ENCODE measurements at places on chromosomes 7 and 10.
A peak's percentile ranks its signal among the peaks of the same experiment; 100 is the strongest.

DNA sequence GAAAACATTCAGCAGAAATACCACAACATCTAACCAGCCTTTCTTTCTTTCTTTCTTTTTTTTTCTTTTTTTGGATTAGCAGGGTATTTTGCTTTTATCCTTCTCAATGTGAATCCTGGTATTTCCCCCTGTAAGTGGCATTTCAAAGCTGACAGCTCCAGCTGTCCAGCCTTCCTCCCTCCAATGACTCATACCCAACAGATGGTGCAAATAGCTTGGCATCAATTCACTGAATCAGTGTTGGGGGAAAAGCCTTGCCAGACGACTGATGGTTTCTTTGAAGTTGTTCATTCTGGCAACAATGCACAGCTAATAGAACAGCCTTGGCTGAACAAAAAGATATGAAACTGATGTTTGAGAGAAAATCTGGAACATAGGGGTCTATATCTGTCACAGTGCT is 316.8 kb upstream of the STEAP1 start:
- DNase-seq = peak; percentile 37

GRCh38 chr7:3367261-3367660 is 66.2 kb downstream of the SDK1 start:
- DNase-seq = peak; percentile 56

- peak; percentile 31 for DNase-seq
Measured at GRCh38 chr10:102602272-102603045, 41.8 kb upstream of the TRIM8 start.

- peak; percentile 30 for DNase-seq
Measured at GRCh38 chr7:105769901-105770628, 106.3 kb downstream of the ATXN7L1 start.

DNA sequence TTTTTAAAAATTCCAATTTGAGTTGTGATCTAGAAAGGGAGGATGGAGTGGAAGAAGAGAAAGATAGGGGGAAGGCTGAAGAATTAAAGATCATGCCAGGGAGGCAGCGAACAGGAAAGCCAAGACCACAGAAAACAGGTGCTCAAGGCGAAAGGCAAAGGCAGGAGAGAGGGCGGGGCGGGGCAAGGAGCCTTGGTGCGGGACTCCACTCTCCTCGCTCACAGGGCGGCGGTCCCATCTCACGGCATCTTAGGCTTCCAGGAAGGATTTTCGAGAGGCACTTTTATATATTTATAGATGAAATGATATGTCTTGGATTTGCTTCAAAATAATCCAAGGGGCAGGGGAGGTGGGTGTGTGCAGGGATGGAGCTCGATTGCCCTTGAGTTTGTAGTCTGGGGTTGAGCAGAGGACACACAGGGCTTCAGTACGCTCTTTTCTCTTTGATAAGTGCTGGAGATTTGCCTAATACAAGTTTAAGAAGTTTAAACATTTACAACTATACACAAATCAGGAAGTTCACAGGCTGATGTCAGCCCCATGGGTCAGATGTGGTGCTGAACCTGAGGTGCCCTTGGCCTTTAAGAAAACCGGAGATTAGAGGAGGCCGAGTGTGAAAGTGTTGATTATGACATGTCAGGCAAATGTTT is 161.1 kb downstream of the PRKAG2 start:
- DNase-seq = no peak

GRCh38 chr10:60425392-60426110 is 35.9 kb upstream of the ANK3 start:
- peak; percentile 49 for DNase-seq

DNA sequence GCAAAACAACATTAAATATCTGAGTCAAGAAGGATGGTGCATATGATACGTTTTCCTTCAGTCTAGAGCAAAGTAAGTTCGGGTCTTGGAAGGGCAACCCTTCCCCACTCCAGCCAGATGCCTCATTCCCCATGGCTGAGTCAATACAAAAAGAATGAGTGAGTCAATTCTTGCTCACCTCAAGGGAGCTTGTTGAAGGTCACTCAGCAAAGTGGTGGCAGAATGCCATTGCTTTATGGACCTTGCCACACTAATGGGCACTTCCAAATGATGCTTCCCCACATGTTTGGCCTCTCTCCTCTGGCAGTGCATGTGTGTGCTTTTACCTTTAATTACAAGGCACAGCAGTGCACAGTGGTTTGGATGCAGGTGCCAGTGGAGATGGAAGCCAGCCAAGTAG is 296.5 kb downstream of the SORCS3 start:
- DNase-seq = peak; percentile 59
